ENCODE measurements at places on chromosomes 3 and 15.

DNA sequence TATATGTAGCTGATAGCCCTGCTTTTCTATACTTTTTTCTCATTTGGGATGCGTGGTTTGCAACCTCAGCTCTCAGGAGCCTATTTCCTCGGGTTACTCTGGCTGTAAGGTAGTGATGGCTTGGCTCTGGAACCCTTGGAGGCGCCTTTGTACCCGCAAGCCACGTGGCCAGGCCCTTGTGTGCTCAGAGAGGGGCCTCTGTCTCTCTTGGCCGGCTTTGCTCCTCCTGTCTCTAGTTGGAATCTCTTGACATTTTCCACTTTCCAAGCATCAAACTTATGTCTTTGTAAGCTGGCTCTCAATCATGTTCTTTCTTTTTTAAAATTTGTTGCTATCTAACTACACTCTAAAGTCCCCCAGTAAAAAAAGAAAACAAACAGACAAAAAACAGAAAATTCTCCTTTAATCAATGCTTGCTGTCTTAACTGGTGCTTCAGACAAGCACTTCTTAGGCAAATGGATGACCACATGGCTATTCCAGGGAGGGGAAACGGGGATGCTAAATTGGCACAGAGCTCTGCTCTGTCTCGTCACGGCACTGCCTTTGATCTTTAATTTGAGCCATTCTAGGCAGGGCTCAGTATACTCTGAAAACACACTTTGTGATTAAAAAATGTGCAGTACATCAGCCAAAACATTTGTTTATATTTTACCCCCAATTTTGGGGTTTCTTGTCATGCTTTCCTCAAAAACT is 180.4 kb upstream of the NR2E3 start:
- no peak for DNase-seq

DNA sequence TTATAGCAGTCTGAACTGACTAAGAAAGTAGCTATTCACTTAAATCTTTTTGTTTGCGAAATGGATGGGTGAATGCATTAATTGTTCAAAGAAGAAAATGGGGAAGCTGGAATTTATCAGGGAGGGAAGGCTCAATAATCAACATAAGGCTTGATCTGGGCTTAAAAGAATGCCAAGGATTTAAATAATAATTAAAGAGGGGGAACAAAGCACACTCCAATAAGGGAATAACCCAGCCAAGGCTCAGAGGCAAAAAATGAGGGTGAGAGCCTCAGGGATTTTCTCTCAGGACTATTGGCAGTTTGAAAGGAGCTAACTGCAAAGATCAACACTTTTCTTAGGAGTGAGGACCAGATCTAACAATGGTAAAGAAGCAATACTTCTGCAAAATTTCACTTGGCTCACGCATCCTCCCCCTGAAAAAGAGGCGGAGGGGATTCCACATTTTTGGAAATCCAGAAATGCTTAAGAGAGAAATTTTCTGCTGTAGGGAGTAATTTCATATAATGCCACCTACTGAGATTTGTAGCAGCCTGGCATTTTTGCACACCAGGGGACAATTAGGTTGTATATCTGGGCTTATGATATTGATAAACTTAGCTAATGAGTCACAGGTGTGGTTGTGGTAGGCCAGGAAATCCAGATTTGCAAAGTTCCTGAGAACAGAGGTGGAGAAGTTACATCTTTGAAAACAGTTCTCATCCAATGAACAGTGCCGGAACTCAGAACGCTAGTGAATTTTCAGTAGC is 405.1 kb downstream of the TUSC7 start:
- DNase-seq, result no peak

DNA sequence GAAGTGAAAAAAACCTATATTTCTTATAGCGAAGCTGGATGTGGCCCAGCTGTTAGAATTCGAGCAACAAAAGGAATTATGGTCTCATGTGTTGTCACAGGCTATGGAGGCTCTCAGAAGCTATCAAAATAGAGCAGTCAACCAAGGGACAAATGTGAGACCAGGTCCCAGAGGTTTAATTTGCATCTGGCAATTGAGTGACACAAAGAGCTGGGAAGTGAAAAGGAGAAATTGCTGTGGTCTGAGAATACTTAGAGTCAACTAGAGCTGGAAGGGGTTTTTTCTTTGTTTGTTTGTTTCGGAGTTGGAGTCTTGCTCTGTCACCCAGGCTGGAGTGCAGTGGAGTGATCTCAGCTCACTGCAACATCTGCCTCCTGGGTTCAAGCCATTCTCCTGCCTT is 61.3 kb upstream of the SMAD3 start:
- no peak for DNase-seq

DNA sequence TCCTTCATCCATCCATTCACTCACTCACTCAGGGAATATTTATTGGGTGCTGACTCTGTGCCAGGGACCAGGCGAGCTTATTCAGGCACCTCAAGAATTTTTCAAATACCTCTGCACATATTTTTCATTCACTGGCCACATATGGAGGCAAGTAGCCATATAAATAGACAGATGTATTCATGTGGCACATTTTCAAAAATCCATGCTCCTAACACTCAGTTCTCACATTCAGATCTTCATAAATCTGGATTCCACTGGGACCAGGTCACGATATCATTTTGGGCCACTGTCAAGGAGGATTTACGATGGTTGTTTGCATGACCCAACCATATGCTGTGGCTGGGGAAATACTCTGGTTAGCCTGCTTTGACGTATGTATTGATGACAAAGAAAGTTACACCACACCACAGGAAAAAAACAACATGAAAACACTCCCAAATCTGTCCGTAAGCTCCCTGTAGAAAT is 241.8 kb upstream of the LRTM1 start:
- DNase-seq, result no peak

DNA sequence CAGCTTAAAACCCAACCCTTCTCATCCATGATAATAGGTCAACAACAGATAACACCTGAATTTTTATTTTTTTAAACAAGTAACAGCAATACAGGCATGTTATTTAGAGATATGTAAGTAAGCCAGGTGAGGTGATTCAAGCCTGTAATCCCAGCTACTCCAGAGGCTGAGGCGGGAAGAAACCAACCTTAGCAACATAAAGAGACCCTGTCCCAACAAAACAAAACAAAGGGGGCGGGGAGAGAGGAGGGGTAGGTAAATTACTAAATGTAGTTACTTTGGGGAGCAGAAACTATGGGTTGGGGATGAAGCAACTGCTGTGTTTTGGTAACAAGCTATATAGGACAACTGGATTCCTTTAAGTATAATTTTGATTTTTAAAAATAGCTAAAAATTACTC is 47.0 kb downstream of the GNB4 start:
- DNase-seq, result no peak

- peak; percentile 48 for DNase-seq
These were observed 10.5 kb downstream of the GNAI2 start for GRCh38 chr3:50246517-50246954.

- no peak for DNase-seq
These were observed 70.3 kb upstream of the PRICKLE2 start for GRCh38 chr3:64295594-64295993.

- no peak for DNase-seq
These were observed 12.9 kb downstream of the AMOTL2 start for GRCh38 chr3:134361162-134361835.

- DNase-seq, result no peak
These were observed 25.8 kb downstream of the USP4 start for GRCh38 chr3:49313896-49314688.

DNA sequence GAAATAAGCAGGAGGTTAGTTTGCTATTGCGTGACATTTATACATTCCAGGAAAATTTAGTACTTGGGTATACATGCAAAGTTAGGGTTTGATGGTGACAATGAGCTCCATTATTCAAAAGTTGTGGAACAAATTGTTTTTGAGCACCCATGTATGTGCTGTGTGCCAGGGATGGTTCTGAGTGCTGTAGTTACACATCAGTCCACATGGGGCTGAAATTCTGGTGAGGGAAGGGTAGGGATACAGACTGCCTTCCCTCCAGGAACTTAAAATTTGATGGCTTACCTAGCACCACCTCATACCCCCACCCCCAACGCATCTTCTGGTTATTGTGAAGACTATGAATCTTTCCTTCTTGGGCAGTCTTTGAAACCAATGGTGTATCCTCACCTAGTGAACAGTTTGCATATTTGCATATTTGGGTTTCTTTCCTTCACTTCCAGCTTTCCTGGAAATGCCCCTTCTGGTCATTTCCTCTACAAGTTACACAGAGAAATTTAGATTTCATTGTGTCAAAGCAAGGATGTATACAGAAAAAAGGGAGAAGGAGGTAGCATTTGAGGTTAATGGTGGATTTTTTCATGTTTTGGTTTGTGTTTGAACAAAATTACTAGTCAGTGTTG is 222.0 kb upstream of the IL12A start:
- DNase-seq, result no peak

GRCh38 chr3:88632226-88632625 is 475.2 kb upstream of the EPHA3 start:
- no peak for DNase-seq

GRCh38 chr3:59425371-59425770 is 375.5 kb upstream of the CFAP20DC start:
- DNase-seq, result no peak

- no peak for DNase-seq
These were observed 32.8 kb upstream of the TF start for GRCh38 chr3:133713347-133713746.

- DNase-seq, result no peak
These were observed 657.5 kb upstream of the NECTIN3 start for GRCh38 chr3:110413807-110414748.

GRCh38 chr3:162525771-162526170 is 1029.2 kb downstream of the OTOL1 start:
- no peak for DNase-seq

GRCh38 chr3:11290743-11291680 is 18.8 kb downstream of the ATG7 start:
- no peak for DNase-seq

DNA sequence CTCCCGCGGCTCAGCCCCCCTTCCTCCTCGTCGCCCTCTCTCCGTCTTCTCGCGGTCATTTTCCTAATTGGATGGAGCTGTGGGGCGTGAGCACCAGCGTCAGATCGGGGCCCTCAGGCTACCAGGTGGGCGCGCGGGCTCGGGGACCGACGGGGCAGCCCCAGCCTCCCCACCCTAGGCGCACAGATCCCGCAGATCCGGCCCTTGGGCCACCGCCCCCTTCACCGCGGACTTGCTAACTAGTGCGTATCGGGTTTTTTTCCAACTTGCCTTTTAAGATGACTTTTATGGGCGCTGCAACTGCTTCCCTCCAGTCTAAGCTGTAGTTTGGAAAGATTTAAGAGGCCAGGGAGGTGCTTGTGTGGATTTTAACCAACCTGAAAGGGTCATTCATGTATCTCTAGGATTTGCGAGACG is 1.3 kb downstream of the ZNF710 start:
- no peak for DNase-seq

DNA sequence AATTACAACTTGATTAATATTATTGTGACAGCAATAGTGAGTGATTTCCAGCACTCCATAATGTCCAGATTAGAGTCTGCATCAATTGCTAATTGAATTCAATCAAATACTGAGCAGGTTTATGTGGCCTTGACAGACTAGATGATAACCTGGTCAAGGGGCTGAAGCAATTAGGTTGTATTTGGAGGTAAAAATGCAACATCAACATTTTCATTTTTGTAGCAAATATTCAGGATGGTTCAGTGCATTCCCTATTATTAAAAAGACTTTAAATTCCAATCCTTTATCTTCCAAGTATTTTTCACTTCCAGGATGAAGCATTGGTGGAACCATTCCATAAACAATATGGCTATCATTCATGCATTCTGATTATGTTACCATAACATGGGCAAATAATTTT is 120.4 kb downstream of the PLOD2 start:
- DNase-seq, result no peak

DNA sequence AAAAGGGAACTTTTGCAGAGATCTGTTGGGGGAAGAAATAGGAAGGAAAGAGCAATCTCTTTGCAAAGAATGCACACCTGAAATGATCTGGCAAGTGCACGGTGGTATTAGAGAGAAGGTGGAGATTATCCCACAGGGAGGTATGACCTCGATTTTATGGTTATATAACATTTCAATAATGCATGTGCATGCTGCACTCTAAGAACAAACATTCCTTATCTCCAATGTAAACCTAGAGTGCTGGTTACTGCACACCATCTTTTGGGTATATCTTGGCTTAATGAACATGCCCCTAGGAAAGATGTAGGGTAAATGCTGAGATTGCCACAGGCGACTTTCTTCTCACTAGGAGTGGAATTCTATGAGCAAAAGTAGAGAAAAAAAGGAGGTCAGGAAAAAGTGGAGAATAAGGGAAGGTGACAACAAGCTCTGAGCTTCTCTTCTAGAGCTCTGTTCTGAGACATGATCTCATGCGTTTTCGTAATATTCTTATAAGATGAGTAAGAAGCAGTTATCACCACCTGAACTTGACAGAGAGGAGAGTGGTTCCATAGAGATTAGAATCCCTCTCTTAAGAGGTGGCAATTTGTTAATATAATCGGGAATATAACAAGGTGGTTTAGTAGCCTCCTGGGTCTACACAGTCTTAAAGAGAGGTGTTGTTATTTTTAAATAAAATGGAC is 117.5 kb upstream of the TMC3 start:
- DNase-seq, result no peak

- no peak for DNase-seq
These were observed 47.2 kb upstream of the UBE3A start for GRCh38 chr15:25486051-25486450.

DNA sequence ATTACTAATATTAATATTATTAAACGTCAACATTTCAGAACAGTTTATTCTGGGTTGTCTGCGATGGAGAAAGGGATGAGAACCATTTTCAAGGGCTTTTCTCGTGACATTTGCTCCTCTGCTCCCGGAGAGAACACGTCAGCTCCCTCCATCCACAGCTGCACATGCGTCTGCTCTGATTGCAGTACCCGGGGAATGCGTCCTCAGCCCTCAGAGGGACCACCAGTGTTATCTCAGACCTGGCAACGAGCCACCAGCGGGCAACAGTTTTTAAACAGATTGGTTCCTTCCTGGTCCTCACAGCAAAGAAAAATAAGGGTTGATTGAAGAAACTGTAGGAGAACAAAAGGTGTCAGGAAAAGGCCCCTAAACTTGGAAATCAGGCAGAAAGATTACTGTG is 202.2 kb upstream of the ADAMTS9 start:
- DNase-seq, result no peak

- no peak for DNase-seq
These were observed 49.1 kb downstream of the RSRC1 start for GRCh38 chr3:158158969-158159368.

DNA sequence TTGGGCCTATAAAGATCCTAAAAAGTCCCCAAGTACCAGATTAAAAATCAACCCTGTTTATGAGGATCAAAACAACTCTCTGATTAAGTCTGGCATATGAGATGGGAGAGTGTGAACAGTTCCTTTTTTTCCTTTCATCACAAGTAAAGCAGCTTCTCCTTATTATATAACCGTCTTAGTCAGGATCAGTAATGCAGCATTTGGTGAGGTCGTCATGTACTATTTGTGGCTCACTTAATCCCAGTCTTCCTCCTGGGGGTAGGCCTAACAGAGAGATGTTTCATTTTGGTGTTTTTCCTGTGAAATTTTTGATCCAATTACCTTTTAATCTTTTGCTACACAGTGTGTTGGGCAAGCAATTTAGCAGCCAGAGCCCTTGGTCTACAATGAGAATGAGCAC is 333.1 kb upstream of the KCNMB2 start:
- no peak for DNase-seq

DNA sequence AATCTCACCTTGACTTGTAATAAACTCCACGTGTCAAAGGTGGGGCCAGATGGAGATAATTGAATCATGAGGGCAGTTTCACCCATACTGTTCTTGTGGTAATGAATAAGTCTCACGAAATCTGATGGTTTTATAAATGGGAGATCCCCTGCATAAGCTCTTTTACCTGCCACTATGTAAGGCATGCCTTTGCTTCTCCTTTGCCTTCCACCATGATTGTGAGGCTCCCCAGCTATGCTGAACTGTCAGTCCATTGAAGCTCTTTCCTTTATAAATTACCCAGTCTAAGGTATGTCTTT is 45.5 kb downstream of the SUCNR1 start:
- DNase-seq, result no peak

GRCh38 chr3:8303466-8303865 is 198.2 kb upstream of the LMCD1 start:
- no peak for DNase-seq
